ENCODE measurements at places on chromosomes 2 and 18.

GRCh38 chr2:195590861-195591205 is 66.2 kb upstream of the SLC39A10 start:
- DNase-seq, result no peak

- DNase-seq, result no peak
Measured at GRCh38 chr2:208153156-208153555, 7.2 kb upstream of the CRYGB start.

- no peak for DNase-seq
Measured at GRCh38 chr18:48991676-48992075, 40.9 kb upstream of the SMAD7 start.

- no peak for DNase-seq
Measured at GRCh38 chr2:192953116-192953515, 758.4 kb upstream of the TMEFF2 start.

- DNase-seq, result peak; percentile 80
Measured at GRCh38 chr2:174682007-174682577, 82.2 kb downstream of the CHRNA1 start.

- no peak for DNase-seq
Measured at GRCh38 chr18:24296276-24296675, 101.3 kb downstream of the OSBPL1A start.

DNA sequence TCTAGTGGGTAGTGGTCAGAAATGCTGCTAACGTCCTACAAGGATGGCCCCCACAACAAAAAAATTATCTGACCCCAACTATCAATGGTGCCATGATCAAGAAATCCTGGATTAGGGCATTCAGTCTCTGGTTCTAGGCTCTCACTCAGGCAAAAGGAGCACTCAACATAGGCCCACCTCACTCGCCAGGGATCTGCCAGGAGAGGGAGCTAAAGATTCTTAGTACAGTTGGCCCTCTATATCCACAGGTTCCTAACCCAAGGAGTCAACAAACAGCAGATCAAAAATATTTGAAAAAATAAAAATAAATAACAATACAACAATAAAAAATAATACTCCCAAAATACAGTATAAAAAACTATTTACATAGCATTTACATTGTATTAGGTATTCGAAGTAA is 10.0 kb downstream of the SLC4A5 start:
- DNase-seq, result no peak

- no peak for DNase-seq
Measured at GRCh38 chr2:35538796-35539195, 816.8 kb upstream of the CRIM1 start.

DNA sequence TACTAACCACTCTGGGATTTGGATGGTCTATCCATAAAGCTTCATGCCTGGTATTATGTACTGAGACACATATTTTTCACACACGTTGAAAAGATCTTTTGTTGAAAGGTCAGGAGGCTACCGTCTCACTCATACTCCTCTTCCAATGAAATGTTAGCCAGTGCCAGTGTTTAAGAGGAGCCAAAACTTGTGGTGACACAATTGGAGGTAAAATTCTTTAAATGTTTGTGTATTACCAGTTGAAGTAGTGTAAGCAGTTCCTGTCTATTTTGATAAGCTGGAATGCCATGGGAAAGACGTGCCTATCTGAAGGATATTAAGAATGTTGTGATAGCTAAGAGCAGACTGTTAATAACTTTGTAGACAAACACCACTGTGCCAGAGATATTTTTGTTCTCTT is 32.1 kb downstream of the MARCHF7 start:
- DNase-seq, result no peak

DNA sequence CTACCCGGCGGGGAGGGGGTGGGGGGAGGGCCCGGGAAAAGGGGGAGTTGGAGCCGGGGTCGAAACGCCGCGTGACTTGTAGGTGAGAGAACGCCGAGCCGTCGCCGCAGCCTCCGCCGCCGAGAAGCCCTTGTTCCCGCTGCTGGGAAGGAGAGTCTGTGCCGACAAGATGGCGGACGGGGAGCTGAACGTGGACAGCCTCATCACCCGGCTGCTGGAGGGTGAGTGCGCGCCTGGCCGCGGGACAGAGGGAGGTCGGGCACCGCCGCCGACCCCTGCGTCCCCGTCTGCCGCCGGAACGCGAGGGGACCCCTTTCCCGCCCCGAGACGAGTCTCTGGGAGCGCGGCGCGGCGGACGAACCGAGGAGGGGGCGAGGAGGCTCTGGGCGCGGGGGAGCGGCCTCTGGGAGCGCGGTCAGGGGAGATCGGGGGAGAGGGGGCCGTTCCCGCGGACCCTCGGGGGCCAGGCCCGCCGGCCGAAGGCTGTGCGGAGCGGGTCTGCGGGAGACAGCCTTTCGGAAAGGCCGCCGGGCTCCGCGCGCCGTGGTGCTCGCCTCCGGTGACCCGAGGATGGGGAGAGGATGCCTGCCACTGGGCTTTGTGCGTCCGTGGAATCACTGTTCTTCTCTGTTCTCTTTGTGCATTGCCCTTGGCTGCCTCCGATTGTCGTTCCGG is 463 bp downstream of the PPP1CB start:
- DNase-seq, result no peak

DNA sequence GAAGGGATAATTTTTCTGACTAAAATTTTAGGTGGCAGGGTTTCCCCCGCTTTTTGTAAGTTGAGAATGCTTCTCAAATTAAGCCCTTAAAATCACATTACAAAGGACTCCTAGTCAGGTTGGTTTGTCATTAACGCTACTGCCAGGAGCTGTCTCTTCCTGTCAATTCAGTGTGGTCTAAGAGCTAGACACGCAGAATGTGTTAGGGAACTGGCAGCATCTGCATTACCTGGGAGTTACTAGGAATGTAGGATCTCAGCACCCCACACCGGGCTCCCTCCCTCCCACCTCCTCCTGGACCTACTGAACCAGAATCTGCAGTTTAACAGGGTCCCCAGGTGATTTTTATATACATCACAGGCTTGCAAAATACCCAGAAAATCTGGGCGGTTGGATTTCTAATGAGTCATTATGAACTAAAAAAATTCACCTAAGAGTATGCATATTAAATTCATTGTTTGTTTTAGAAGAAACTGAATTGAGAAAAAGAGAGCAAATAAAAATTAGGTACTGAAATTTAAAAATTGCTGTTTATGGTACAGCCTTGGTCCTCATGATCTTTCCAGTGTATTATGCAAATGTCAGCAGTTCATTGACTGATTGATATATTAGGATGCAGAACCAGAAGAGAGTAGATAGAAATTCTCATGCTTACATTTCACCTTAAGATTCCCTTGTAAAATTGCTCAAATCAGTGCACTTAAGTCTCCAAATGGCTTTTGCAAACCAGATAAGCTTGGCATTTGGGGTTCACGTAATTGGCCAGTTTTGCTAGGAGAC is 130.9 kb upstream of the ITGA6 start:
- DNase-seq, result no peak
